ENCODE measurements at places on chromosomes 7 and 10.

- no peak for DNase-seq
These were observed 378.2 kb upstream of the MYO3A start for GRCh38 chr10:25555865-25556264.

DNA sequence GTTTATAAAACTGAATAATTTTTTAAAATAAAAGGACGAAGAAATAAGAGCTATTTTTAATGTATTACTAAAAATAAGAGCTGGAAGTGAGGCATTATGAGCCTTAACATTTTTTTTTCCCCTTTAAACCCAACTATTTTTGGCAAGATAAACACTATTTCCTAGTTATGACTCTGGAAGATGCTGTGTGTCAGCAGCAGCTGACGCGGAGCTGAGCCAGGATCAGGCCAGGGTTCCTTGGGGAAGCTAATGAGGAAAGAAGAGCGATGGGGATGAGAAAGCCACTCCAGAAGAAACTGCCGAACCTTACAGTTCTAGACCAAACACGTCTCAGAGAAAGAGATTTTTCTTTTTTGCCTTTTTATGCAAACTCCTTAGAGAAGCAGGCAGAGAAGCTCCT, 85.9 kb downstream of the USP6NL start:
- no peak for DNase-seq

- DNase-seq, result no peak
These were observed 47.0 kb upstream of the ELMO1 start for GRCh38 chr7:37495574-37496184.

GRCh38 chr7:151628846-151629604, 109.3 kb upstream of the RHEB start:
- DNase-seq, result no peak

DNA sequence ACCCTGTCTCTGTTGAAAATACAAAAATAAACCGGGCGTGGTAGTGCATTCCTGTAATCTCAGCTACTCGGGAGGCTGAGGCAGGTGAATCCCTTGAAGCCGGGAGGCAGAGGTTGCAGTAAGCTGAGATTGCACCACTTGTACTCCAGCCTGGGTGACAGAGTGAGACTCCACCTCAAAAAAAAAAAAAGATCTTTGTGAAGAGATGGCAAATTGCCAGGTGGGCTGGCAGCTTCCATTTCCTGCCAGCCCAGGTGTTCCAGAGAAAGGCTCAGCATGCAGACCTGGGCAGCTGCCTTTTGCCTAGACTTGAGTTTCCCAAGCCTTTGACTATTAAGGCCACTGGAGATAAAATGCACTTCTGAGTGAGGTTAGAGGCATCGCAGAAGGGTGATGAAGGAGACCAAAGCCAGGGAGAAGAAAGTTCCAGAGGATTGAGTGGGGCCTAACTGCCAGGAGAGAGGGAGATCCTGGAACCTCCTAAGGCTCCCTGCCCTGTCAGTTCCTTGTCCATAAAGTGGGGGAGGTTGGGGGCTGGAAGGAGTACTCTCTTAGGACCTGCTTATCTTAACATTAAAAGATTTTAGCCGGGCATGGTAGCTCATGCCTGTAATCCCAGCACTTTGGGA, 10.0 kb upstream of the DDIT4 start:
- no peak for DNase-seq

DNA sequence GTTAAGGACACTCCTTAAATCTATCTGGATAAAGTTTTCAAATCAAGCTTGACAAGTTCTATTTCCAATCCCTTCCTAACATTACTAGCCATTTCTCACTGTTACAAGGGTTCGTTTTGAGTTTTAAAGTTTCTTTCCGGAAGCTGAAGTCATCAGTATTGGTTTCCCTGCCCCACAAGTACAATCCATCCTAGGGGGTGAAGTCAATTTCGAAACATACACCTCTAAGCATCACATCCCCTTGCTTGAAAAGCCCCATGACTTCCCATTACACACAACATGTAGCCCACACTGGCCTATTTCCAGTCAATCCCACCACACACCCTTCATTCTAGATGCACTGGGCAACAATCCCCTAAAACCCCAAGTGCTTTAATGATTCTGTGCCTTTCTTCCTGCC, 13.0 kb downstream of the DPY19L1 start:
- no peak for DNase-seq

- DNase-seq, result no peak
These were observed 47.2 kb downstream of the GOLGA7B start for GRCh38 chr10:97896756-97897358.

DNA sequence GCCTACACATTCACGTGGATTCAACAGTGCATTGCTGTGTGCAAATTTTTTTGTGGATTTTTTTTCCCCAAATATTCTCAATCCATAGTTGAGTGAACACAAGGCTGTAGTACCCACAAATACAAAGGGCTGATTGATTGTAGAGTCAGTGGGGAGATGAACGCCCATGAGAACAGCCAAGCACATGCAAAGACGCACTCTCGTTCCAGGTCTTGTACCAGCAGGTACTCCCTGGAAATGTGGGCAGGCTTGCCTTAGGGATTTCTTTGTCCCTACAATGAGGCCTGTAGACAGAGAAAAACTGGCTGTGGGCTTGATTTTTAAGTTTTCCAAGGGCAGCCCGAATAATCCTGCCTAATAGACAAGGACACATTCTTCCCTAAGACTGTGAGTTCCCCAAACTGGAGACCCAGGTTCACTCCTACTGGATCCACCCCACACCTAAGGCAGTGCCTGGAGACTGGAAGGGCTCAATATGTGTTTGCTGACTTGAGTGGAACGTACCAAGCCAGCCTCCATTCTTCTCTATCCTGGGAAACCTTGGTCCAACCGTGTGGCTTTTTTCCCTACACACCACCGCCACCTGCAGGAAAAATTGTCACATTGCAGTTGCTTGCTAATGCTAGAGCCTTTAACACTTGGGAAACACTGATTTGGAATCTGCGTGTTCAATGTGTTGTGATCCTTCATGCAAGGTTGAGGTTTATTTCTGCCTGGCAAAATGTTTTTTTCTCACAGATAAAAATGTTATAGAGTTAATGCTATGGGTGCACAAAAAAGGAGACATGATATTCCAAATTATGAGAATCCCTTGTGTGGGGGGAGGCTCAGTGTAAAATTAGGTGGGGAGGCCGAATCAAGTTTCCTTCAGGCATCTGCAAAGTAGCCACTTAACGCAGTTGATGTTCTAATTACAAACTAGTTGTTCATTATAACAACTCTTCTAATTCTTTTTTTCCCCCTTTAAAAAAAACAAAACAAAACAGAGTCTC, 49.3 kb downstream of the PPP1R17 start:
- no peak for DNase-seq

- DNase-seq, result no peak
These were observed 5.4 kb downstream of the LOXL4 start for GRCh38 chr10:98262571-98262970.

DNA sequence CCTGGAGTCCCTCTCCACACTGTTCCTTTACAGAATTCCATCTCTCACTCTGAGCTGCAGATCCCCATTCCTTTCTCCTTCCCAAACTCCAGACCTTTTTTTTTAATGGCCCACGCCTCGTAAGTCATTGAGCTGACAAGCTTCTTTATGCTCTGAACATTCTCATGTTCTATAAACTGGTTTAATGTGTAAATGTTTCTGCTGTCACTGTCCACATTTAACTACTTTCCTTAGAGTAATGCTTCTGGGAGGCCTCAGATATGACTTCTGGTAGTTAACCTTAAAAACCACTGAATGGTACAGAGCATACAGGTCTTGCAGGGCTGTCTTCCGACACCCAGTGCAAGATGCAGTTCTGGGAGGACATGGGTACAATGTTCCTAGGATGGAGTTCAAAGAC, 71.1 kb upstream of the CAMK2B start:
- DNase-seq, result no peak

DNA sequence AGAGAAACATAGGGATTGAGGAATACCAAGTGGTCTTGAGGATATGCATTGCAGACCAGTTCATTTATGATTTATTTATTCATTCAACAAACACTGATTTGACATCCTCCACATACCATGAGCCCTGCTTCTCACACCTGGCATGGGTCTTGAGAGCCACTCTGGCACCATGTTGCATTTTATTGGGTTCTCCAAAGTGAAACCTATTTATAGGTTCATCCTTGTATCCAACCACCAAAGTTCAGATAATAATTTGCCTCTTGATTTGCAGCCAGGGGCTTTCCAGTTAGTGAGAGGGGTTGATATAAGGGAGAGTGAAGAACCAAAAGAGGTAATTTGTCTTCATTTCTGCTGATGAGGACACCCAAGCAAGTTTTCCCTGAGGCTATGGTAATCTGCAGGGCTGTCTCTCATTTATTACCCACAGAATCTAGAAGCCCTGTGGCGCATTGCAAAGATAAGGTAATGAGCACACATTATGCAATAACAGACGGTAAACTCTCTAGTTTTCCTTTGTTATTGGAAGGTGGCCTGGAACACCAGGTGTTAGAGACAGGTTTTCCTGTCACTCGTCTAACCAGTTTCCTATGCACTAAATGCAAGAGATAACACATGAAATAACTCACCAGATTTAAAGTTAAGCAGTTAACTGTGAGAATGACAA, 28.8 kb upstream of the ICA1 start:
- DNase-seq, result no peak

DNA sequence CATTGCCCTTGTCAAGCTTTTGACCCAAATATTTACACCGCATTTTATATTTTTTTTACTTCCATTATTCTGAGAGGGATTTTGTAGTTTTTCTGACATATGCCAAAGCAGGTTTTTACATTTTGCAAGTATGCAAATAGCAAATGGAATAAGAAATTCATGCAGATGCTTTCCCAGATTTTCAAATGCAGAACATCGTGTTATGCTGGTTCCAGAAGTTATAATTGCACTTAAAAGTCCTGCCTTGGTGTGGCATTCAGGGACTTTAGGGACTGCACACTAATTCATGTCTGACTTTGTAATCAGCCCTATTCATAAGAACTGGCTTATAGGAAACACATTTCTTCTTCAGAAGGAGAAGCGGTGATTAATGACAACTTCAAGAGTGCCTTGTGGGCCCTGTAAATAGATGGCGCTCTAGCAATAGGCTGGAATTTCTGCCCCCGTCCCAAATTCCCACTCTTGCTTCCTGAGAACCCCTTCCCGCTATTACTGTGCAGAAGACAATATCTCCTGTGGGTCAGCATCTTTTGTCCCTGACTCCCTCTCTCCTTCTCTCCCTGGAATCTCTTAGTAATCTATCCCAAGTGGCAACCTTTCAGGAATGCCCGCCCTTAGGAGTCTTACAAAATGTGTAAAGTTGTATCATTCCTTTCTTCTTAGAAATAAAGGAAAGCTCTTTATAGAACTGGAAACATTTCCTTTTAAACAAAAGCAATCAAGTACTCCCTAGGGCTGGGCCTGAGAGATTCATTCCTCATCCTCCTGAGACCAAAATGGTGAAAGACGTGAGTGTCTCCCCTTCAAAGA, 264.0 kb downstream of the INHBA start:
- DNase-seq, result no peak

- DNase-seq, result no peak
These were observed 19.3 kb downstream of the JAZF1 start for GRCh38 chr7:28161331-28161730.

DNA sequence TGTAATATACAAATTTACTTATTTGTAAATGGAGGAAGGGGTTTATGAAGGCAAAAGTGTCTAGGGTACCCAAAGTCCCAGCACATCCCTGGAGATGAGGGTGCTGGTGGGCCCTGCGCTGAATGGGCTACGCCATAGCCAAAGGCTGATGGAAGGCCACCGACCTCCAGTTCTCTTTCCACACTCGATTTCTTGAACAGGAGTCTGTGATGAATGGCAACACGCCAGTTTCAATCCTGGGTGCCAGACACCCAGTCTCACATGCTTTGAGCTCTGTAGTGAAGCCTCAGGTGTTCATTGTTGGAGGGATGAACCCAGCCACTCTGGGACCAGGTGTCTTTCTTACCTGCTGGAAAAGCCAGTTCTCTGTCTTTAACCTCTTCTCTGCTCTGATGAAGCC, 752 bp downstream of the LRMDA start:
- DNase-seq, result no peak

DNA sequence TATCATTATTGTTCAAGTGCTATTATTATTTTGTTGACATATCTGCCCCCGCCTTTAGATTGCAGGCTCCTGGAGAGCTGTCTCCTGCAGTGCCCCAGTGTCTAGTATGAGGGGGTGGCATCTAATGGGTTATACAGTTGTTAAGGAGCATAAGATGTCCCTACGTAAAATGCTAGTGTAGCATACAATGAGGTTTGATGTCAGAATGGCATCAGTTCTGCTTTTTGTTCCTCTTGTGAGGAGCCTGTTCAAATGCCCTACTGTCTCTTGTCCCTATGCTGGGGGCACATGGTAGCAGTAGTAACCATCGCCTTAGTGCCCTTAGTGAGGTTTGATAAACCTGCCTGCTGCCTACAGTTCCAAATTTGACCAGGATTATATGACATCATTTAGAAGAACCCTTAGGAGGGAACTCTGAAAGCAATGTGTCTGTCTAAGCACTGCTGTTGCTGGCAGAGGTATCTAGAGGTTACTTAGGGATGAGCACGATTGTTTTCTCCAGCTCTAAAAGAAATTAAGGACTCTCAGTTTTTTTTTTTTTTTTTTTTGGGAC, 9.7 kb downstream of the CREM start:
- DNase-seq, result no peak

DNA sequence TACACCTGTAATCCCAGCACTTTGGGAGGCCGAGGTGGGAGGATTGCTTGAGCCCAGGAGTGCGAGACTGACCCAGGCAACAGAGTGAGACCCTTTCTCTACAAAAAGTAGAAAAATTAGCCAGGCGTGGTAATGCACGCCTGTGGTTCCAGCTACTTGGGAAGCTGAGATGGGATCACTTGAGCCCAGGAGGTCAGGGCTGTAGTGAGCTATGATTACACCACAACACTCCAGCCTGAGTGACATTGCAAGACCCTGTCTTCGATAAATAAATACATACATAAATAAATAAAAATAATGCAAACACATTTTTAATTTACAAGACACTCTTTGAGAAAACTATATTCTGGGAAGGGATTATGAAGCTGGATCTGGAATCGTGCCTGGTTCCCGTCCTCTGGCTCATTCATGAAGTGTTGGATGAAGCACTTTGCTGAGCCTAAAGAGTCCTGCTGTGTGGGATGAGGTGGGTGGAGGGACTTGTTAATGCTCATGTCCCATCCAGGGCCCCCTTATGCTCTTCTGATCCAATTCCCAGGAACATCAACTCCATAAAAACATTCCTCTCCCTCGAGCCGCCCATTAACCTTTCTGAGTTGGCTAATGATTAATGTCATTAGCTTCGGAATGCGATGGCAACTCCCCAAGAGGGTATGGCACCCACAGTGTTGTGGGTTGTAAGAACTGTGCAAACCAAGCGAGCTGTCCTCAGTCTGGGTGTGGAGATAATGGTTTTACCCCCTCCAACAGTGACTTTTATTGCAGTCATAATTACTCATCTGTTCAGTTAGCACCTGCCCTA, 236.3 kb downstream of the BAMBI start:
- DNase-seq, result no peak

GRCh38 chr10:92142949-92143348, 147.9 kb downstream of the CPEB3 start:
- DNase-seq, result no peak
